ENCODE measurements at places on chromosomes 3 and 15.
A peak's percentile ranks its signal among the peaks of the same experiment; 100 is the strongest.

DNA sequence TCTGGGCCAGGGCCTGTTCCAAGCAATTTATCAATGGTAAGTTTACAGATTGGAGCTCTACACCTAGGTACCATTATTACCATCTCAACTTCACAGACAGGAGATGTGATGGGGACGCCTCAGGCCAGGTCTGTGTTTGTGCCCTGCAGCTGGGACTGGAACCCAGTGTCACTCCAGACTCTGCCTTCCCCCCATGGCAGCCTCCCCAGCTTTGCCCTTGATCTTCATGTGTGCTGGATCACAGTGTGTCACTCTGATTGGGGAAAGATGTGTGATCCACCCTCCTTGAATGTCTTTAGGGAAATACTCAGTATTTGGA lies 59.6 kb downstream of the MGLL start:
- DNase-seq = no peak

DNA sequence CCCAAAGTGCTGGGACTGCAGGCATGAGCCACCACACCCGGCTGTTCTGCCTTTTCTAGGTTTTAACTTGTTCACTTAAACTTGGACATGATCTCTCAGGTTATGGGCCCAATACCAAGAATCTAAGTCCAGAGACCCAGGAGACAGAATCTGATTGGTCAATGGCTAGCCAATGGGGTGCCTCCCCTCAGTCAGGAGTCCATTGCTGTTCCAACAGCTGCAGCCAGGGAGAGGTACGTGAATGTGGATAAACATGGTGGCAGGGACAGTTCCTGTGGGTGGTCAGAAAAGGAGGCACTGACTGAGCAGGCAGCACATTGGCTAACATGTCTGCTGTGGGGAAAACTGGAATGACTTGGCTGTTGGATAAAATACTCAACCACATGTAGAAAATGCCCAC lies 140.3 kb downstream of the RPLP1 start:
- DNase-seq = no peak

GRCh38 chr3:141661229-141662196 lies 76.6 kb upstream of the RNF7 start:
- DNase-seq = no peak

DNA sequence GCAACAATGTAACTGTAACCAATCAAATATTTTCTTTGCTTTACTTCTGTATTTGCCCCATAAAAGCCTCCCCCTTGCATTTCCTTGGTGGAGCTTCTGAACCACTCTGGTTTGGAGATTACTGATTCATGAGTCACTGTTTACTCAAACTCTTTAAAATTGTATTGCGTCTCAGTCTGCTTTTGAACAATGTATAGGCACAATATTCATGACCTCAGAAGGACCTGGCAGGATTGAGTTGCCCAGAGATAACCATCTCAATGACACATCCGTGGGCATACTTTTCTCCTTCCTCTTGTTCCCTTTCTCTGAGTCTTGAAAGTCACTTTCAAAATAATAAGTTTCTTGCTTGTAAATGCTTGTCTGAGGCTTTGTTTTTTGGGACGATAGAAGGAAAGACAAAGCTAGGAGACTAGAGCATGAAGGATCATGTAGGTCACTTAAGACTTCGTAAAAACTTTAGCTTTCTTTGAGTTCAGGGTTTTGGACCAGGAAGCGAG lies 57.1 kb upstream of the POU1F1 start:
- peak; percentile 15 for DNase-seq

- no peak for DNase-seq
Measured at GRCh38 chr3:155889212-155889611, 18.8 kb downstream of the GMPS start.

DNA sequence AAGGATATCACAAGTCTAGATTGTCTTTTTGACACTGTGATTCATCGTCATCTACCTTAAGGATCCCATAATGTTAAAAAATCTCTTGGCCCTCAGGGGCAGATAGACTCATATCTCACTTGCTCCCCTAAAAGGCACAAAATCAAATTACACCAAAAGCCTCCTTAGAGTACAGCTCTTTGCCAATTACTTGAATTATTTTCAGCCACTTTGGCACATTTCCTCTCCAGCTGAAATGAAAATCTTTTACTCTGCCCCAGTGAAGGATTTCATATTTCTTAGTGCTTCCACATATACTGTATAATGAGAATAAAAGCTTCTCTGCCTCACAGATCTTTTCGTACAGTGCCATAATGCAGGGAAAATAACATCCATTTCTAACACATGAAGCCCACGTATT lies 190.7 kb upstream of the GBE1 start:
- DNase-seq = no peak

DNA sequence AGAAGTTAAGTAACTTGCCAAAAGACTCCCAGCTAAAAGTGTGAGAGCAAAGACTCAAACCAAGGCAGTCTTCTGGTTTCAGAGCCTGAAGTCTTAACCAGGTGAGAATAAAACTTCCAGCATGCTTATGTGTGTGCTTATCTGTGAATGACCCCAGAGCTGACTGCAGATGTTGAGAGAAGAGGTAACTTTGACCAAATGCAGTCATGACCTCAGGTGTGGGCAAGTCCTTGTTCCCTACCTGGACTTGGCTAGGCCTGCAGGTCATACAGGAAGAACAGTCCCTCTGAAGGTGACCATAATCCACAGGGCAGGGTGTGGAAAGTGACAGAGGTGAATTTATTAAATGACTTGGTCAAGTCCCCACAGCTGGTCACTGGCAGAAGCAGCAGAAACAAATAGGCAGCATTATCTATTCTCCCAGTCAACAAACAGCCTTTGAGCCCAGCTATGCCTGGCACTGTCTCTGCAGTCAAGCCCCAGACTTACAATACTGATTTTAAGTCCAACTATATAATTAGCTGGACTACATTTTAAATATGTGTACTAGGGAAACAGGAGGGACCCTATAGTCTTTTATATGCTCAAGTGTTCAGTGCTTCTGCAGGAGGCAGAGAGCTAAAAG lies 3.0 kb upstream of the CPEB1 start:
- no peak for DNase-seq

GRCh38 chr15:98144388-98144787 lies 183.9 kb downstream of the ARRDC4 start:
- DNase-seq = no peak

GRCh38 chr3:24387493-24387892 lies 107.2 kb downstream of the THRB start:
- no peak for DNase-seq

- no peak for DNase-seq
Measured at GRCh38 chr3:9986230-9986725, 363 bp downstream of the EMC3 start.

- DNase-seq = no peak
Measured at GRCh38 chr3:170865209-170866094, 4.5 kb downstream of the RPL22L1 start.

DNA sequence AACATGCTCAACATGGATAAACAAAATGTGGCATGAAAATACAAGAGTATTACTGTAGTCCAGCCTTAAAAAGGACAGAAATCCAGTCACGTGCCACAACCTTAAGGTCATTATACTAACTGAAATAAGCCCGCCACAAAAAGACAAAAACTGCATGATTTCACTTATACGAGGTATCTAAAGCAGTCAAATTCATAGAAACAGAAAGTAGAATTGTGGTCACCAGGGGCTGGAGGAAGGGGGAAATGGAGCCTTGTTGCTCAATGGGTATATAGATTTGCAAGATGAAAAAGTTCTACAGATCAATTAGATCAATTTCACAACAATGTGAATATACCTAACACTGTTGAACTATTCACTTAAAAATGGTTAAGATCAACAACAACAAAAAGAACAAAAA lies 7.4 kb downstream of the GLB1 start:
- no peak for DNase-seq

GRCh38 chr3:186102687-186103086 lies 6.2 kb downstream of the ETV5 start:
- DNase-seq = no peak

DNA sequence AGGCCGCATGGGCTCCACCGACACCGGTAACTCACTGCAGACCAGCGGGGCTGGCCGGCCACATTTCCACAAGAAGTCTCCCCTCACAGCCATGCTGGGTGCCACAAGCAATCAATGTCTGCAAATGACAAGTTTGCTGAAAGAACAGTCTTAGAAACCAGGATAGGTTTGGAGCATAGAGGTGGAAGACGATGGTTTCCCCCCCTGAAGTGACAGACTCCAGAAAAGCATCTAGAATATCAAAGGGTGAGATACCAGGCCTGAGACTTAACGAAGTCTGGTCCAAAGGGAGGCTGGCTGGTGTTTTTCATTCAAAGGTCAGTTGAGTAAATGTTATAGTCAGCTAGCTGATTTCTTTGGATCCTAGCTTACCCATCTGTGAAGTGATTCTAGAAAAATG lies 50.0 kb upstream of the WNT5A start:
- no peak for DNase-seq

DNA sequence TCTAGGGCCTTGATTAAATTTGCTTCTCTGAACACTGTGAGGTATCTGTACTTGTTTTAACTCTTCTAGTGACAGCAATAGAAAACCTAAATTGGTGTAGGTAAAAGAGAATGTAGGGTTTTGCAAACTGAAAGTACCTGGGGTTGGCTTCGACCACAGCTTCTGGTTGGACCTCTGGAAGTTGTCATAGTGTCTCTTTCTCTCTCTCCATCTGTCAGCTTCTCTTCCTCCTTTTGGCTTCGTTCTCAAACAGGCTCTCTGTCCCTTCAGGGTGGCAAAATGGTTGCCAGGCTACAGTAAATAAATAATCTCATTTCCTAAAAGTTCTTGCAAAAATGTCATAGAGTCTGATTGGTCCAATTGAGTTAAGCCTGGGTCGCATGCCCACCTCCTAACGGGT lies 149.3 kb upstream of the CTDSPL start:
- no peak for DNase-seq

DNA sequence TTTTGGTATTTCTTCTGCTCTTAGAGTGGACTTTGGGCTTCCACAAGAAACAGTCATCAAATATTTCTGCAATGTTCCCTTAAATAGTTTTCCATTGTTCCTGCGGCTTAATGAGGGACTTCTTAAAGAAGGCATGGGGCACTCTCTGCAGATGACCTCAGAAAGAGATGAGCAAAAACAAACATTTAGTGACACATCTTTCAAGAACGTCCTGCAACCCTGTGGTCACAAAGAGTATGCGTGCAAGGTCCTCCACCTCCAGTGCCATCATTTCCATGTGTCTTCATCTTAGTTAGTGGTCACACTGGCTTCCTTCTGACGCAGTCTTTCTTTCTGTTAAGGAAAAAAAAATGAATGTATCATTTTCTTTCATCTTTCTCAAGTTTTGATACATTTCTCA lies 56.2 kb downstream of the GREM1 start:
- DNase-seq = no peak

DNA sequence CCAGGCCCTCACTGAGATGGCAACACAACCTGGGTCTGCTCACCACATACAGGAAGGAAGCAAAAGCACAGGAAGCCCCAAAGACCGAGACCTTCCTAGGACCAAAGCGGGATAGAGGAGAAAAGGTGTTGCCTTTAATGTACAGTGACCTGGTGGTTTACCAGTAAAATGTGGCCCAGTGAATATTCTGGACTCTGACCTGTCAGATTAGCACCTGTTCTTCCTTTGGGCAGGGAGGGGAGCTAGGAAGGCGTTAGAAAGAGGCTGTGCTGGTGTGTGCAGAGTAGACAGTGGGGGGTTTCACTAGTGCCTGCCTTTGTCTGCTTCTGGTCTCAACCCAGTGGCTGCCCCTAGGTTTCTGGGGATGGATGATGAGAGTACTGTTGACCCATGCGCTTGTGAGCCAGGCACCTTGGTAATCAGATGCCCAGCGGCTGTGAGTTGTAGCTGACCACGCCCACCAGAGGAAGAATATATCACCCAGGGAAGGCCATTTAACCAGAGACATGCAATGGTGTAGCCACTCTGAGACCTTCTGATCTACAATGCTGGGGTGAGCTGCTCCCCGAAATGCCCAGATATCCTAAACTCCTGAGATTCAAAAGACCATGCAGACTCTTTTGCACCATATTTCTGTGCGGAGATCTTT lies 90.1 kb upstream of the NEO1 start:
- no peak for DNase-seq

- DNase-seq = no peak
Measured at GRCh38 chr3:4356220-4356540, 53.0 kb downstream of the SETMAR start.

- no peak for DNase-seq
Measured at GRCh38 chr3:158369279-158369678, 201.7 kb upstream of the MLF1 start.

DNA sequence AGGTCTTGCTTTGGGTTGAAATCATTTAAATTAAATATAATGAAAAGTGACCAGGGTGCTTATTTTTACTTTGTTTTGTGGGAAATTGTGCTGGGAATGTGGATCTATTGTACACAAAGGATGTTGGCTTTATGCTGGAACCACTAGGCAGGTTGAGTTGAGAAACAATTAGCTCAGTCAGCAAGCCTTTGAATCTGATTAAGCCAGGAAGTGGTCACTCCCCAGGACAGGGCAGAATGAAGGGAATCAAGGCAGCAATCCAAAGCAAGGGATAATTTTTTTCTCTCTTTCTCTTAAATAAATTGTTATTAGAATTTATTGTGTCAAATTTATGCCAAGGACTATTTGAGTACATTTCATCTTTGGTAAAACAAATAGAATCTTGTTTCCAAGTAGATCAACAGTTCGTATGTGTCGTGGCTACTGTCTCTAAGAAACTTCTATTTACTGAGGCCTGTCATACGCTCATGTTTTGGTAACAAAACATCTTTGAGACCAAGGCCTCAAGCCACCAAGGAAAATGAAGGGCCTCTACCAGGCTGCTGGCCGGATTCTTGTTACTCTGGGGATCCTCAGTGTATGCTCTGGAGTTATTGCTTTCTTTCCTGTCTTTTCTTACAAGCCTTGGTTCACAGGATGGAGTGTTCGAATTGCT lies at the start of gene TMEM212:
TMEM212 (plus strand) TSS at position 486 of the 655 bp plus-strand sequence; CDS start at position 521, 35 bp downstream.
- no peak for DNase-seq

DNA sequence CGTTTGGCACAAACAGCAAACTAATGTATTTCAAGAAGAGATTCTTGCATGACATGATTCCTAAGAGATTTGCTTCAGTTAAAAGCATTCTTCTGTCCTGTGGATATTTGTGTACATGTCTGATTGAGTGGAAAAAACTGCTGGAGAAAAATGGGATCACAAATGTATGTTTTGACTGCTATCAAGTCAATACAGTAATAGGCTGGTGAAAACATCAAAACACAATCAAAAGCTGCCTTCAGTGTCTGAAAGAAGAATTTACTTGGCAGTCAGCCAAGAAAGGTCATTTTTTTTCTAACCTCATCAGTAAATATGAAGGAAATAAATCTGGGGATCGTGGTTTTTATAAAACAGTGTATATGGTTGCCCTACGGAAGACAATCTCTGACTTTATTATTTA lies 1214.8 kb downstream of the NSUN3 start:
- DNase-seq = no peak

DNA sequence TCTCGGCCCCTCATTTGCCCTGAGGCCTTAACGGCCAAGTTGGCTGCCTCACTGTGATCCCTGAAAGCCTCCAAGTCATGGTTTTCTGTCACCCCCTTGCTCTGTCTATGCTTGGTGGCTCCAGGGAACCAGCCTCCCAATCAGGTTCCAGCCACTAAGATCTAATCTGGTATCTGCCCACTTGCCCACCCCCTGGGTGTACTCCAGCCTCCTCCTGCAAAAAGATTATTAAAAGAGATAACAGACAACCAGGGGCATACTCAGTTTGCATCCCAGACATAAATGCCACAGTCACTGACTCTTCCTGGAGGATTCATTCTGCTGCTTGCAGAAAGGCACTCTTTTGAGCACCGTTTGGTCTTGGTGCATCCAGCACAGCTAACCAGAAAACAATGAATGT lies 103.9 kb downstream of the NTRK3 start:
- no peak for DNase-seq
